ENCODE measurements at places on chromosomes 7 and 10.

- no peak for DNase-seq
These were observed 395.0 kb downstream of the ZWINT start for GRCh38 chr10:55966101-55966500.

DNA sequence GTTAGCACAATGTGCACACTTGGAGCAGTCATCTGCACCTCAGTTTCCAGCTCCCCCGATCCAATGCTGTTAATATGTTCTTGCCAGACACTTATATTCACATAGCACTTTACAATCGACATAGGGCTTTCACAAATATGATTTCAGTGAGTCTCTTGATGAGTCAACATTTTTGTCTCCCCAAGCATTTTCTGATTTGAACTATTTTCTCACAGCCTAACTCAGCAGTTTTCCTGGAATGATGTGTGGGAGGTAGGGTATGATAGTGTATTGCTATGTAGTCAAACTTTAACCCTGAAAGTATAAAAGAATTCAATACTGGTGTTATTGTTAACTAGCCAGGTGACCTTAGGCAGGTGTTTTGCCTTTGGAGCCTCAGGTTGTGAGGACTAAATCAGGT lies 82.5 kb upstream of the LRGUK start:
- DNase-seq = no peak

DNA sequence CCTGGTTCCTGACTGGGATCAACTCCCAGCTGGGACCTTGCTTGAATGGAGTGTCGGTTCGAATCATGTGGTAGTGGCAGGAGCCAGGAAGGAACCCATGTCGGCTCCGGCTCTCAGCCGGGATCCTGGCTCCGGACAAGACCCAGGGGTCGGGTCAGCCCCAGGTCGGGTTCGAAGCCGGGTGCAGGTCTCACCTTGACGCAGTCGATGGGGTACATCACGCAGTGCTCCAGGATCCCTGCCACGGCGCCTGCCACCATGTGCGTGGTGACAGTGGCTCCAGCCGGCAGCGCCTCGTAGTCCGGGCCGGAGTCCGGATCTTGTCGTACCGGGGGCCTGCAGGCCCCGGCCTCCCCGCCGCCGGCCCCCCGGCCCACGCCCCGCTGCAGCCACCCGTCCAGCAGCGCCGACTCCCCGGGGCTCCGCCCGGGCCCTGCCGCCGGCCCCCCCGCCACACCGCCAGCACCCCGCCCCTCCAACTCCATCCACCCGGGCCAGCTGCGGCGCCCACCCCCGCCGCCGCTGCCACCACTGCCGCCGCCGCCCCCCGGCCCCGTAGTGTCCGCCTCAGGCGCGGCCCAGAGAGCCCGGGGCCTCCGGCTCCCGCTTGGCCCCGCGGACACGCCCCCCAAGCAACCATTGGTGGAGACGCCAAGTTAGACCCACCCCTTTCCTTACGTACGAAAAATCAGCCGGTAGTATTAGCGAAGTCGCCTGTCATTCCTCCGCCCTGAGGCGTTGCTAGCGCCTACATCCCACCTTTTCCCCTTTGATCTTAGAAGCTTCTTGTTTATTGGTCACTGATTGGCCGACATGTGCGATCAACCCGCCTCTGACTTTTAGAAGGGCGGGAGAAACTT lies at the start of gene SLC25A28:
SLC25A28 (minus strand) TSS at position 589 of the 860 bp plus-strand sequence; CDS start at position 485, 104 bp downstream.
- no peak for DNase-seq

GRCh38 chr10:93954726-93955363 lies 38.9 kb upstream of the PLCE1 start:
- peak; percentile 64 for DNase-seq

DNA sequence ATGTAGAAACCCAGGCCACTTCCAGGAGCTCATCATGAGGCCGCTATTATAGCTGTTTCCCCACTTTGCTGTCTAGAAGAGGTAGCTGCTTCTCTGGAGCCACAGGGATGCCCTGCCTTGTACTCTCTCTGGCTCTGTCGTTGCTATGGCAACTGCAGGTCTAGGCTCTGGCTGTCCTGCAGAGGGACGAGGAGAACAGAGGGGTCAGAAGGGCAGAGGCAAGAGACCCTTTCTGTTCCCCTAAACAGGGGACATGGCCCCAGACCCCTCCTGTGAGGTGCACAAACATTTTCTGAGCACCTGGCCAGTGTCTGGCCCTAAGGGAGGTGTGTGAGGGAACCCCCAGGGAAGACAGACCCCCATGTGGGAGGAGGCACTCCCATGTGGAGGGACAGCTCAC lies 31.4 kb downstream of the ITPRIP start:
- DNase-seq = no peak

- peak; percentile 36 for DNase-seq
These were observed 52.7 kb downstream of the GRB10 start for GRCh38 chr7:50729962-50730361.

- DNase-seq = peak; percentile 68
These were observed 49.4 kb downstream of the CAV1 start for GRCh38 chr7:116574025-116574822.

GRCh38 chr10:124892905-124893304 lies 49.0 kb upstream of the ZRANB1 start:
- DNase-seq = peak; percentile 38

GRCh38 chr10:110399965-110400933 lies 95.5 kb upstream of the SMNDC1 start:
- DNase-seq = no peak

DNA sequence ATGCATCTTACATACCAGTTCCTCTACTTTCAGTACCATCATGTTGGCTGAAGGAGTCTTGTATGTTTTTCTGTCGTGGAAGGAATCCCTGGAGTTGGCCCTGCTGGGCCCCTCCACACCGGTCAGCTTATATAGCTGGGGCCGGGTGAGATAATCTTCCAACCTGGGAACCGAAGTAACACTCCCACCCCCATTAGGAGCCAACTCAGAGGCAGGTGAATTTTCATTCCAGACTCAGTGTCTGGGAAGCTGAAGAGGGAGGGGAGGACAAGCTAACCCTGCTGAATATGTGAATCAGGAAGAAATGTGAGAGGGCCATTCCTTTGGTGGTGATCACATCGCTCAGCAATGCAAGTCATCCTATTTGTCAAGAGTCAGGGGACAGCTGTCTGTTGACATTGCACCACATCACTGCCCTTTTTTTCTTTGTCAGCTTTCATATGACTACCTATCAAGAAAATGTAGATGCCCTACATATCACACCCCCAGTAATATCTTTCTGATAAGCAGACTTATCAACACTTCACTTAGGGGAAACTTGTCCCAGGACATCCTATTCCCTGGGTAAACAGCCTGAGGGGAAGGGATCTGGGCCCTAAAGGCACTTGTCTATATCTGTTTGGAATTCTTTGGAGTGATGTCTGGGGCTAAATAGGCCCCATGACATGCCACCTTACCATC lies at the start of gene ANKRD1:
ANKRD1 (minus strand) TSS at position 102 of the 681 bp plus-strand sequence; CDS start at position 42, 60 bp downstream.
- DNase-seq = peak; percentile 98

- DNase-seq = peak; percentile 30
These were observed 27.0 kb downstream of the AOC1 start for GRCh38 chr7:150879345-150879744.

- no peak for DNase-seq
These were observed 69.5 kb upstream of the AFAP1L2 start for GRCh38 chr10:114473776-114474175.

- DNase-seq = peak; percentile 61
These were observed 33.2 kb downstream of the NRF1 start for GRCh38 chr7:129644634-129645230.

DNA sequence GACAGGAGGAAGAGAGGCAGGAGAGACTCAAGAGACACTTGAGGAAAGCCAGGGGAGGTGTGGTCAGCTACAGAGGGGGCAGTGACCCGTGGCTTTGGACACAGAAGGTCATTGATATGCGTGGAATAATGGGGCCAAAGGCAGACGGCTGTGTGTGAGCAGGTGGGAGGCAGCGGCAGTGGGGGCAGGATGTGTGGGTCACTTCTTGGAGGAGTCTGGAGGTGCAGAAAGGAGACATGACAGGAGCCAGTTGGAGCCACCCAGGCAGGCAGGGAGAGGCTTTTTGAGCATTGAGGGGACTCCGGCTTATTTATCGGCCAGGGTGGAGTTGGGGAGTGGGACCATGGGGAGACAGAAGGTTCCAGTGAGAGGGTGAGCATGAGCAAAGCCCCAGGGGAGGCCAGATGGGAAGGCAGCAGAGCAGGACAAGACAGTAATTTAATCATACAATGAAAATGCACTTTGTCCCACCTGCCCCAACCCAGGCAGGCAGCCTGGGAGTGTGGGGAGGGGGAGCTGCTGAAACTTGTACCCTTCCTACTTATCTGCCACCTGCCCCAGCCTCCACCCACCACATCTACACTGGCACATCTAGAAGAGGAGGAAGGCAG lies 5.0 kb downstream of the LDB3 start:
- DNase-seq = no peak

DNA sequence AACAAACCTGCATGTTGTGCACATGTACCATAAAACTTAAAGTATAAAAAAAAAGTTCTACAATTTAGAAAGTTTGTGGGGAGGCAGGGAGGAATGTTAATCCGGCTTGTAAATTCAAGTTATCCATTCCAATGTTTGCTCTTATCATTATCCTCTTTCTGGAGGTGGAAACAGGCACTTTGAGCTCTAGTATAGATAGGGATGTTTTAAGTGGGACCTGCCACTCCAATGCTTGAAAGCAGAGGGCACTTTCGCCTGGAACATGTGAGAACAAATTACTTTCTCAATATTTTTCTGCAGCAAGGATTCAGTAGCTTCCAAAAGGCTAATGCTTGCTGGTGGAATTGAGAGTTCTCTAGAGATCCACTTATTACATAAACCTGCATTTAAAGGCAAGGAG lies 45.6 kb downstream of the FEZF1 start:
- DNase-seq = no peak

DNA sequence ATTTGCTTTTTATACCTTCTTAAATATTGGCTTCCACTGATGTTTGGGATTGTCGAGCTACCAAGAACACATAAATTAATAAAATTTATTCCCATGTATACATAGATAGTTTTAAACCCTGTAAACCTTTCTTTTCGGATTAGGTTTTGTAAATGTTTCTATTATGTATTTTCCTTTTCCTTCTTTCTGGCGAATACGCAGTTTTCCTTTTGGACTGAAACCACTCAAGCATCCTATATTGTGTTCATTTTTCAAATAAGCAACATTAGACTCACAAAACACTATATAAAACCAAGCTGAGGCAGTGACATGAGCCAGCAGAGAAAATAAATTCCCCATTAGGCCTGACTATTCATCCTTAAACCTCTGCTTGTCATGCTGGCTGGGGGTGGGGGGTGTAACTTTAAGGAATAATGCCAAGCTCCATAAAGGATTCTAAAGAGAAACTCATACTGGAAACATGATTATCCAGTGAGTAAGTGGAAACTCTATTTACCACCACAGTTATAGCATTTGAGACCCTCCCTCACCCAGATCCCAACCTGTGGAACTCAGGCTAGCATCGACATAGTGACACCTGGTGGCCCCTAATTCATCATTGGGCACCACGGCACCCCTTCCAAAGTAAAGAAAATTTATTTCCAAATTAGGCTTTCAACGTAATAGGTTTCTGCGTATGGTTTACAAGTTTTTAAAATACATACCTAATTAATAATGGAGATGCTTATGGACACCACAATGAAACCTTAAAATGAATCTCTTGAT lies 86.5 kb upstream of the CELF2 start:
- no peak for DNase-seq

DNA sequence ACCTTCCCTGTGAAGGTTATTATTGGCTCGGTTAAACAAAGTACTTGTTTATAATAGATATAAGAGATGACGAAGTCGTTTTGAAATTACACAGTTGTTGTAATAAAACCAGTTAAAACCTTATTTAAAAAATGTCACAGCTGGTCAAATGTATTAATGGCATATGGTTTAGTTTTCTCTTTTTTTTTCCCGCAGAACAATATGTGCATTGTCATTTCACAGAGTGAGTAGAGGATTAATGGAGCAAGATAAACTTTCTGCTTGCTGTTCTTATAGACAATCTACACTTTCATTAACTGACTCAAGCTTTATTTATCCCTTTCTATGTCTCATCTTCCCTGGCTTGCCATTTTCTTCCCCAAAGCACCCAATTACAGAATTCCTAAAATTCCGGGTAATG lies 404.3 kb upstream of the NPVF start:
- no peak for DNase-seq

DNA sequence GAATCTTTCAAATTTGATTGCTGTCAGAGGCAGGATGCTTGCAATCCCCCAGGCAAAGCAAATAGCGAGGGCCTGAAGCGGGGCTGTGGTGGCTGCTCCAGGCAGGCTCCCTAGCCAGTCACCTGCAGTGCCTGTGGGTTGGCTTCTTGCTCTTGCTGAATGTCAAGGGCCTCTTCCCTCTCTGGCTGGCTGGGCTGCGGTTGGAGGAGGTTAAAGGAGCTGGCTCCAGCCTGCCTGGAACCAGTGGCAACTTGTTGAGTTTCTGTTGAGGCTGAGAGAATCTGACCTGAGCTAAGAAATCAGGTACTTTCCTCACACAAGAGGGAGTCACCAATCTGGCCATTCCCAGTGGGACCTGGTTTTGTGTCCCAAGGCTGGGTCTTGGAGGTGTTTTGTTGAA lies 134.7 kb downstream of the TMEM178B start:
- DNase-seq = no peak

DNA sequence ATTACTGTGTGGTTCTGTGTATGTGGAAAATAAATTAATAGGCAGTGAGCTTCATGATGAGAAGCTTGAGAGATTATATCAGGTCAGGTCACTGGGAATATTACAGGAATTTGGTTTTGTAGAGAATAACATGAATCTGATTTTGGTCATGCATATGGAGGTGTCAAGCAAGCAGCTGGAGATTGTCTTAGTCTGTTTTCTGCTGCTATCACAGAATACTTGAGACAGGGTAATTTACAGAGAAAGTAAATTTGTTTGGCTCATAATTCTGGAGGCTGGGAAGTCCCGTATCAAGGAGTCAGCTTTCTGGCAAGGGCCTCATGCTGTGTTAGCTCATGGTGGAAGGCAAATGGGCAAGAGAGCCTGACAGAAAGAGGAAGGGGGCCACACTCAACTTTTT lies 120.7 kb upstream of the FAM3C start:
- DNase-seq = no peak

- peak; percentile 68 for DNase-seq
These were observed 24.0 kb upstream of the ERCC6 start for GRCh38 chr10:49562893-49563292.

- no peak for DNase-seq
These were observed 931.2 kb upstream of the C7orf33 start for GRCh38 chr7:147659036-147659995.

Data from M059J (cell line).